ENCODE measurements at places on chromosomes 12 and 14. TPM values are rescaled to one million over a fixed set of nuclear protein-coding genes. Genes with fewer than 3 reads are reported as not detected.

DNA sequence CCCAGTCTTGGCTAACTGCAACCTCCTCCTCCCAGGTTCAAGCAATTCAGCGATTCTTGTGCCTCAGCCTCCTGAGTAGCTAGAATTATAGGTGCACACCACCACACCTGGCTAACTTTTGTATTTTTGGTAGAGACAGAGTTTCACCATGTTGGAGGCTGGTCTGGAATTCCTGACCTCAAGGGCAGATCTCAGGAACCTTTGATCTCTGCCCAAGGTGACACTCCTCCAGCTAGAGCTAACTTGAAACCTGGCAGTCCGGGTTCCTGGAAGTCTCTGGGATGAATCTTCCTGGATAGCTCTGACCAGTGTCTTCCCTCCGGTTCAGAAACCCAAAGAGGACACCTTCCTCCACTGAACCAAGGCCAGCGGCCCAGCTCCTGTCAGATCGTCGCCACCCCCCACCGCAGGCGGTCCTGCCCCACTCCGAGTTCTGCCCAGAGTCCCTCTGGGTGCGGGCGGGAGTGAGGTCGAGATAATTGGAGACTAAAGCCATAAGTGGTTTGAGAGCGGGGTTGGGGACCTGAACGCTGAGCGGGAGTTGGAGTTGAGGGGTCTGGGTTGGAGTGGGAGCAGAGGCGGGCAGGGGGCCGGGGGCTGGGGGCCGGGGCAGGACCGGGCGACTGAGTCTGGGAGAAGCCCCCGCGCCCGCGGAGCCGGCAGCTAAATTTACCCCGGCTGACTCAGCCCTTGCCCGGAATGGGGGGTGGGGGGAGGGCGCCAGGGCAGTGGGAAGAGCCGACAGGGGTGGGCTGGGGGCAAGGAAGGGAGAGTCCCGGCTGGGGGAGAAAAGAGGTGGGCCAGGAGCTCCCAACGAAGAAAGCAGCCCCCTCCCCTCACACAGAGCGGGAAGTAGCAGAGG is 4.7 kb downstream of the DDN start:
- peaks cover 11% of the 10 kb centered on the region for H3K4me1 ChIP-seq
- DNase-seq = no peak
- H3K4me3 ChIP-seq = peak overlapping the region; percentile 64
- no peak overlapping the region for H3K27ac ChIP-seq
- H3K36me3 ChIP-seq = peaks cover 2% of the 10 kb centered on the region
- peaks cover 52% of the 10 kb centered on the region for H3K27me3 ChIP-seq

GRCh38 chr12:131032082-131032750 is 78.5 kb downstream of the ADGRD1 start:
- no peak overlapping the region for H3K27ac ChIP-seq
- no peak overlapping the region for H3K4me3 ChIP-seq
- peaks cover 33% of the 10 kb centered on the region for H3K27me3 ChIP-seq
- no peaks in the 10 kb centered on the region for H3K36me3 ChIP-seq
- no peaks in the 10 kb centered on the region for H3K4me1 ChIP-seq

- no peak overlapping the region for H3K27ac ChIP-seq
- H3K4me3 ChIP-seq = no peak overlapping the region
- H3K27me3 ChIP-seq = peaks cover 92% of the 10 kb centered on the region
- no peaks in the 10 kb centered on the region for H3K36me3 ChIP-seq
- H3K4me1 ChIP-seq = no peaks in the 10 kb centered on the region
- no peak for DNase-seq
These were observed 25.7 kb downstream of the TUNAR start for GRCh38 chr14:95902273-95902826.

DNA sequence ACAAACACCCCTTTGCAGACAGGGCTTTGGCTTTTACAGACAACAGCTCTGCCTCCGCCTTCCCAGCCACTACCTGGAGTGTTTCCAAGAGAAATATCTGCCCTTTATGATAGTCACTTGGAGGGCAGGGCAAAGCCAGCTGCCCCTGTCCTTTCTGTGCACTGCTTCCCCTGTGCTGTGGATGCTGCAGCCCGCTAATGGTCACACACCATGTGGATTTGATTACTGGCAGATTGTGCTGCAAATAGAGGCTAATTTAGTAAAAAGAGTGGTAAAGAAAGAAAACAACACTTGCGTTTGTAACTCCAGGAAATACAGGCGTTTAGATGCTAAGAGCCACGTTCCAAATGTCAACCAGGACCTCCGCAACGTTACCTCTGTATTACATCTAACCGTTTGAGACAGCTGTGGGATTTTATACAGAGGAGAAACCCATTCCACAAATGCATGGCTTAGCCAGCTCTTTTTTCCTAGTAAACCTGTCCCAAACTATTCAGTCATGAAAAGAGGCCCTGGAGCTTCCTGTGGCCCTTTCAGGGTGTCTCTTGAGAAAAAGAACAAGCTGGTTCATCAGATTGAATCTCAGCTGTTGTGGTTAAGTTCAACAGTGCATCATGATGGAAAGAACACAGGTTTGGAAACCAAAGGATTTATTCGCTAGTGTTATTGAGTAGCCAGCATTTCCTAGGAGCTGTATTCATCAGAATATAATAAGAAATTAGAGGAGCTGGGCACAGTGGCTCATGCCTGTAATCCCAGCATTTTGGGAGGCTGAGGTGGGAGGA is 30.1 kb upstream of the PWP1 start:
- no peaks in the 10 kb centered on the region for H3K4me1 ChIP-seq
- DNase-seq = no peak
- H3K27ac ChIP-seq = no peak overlapping the region
- peaks cover 28% of the 10 kb centered on the region for H3K27me3 ChIP-seq
- H3K36me3 ChIP-seq = no peaks in the 10 kb centered on the region

DNA sequence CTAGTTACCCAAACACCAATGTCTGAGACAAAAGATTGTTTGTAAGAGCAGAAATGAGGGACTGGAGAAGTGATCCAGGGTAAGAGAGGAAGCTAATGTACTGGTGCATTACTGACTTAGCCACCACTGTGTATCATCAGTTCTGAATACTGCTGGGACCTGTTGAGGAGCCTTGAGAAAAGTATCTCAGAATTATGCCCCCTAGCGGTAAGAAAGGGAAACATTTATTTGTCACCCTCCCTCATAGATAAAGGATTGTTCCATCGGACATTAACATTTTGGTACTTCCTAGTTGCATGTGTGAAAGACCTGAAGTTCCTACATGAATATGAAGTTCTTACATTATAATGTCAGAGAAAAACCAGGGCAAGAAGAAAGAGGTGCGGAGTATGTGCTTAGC is 612.5 kb downstream of the FSCB start:
- H3K27ac ChIP-seq = no peak overlapping the region
- H3K4me3 ChIP-seq = no peak overlapping the region
- no peaks in the 10 kb centered on the region for H3K36me3 ChIP-seq
- DNase-seq = no peak
- no peaks in the 10 kb centered on the region for H3K27me3 ChIP-seq
- no peaks in the 10 kb centered on the region for H3K4me1 ChIP-seq

DNA sequence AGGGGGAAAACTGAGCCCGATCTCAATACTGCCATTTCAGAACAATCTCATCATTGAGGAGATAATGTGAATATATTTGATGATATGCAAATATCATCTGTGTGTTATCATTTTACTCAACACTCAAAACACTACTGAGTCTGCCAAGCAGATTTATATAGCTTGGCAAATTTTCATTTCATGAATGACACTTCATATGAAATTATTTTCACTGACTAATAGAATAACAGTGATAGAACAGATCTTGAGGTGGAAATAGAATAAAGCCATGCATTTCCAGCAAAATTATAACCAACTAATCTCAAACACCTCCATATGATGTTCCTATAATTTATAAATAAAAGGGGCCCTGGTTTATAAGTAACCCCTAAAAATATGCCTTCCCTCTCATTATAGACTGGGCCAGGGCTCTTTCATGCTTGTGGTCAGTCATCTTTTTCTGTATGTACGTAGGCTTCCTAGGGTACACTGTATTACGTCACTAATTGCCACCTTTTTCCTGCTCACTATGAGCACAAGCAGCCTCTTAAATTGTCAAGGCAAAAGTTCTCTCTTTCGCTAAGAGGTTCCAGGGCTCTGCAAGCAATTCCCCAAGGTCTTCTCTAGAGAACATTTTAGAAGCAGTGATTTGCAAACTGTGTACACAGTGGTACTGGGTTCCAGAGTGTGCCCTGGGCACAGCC is 197.1 kb upstream of the FOXN3 start:
- no peak overlapping the region for H3K4me3 ChIP-seq
- H3K27me3 ChIP-seq = peaks cover 41% of the 10 kb centered on the region
- no peak for DNase-seq
- no peak overlapping the region for H3K27ac ChIP-seq

DNA sequence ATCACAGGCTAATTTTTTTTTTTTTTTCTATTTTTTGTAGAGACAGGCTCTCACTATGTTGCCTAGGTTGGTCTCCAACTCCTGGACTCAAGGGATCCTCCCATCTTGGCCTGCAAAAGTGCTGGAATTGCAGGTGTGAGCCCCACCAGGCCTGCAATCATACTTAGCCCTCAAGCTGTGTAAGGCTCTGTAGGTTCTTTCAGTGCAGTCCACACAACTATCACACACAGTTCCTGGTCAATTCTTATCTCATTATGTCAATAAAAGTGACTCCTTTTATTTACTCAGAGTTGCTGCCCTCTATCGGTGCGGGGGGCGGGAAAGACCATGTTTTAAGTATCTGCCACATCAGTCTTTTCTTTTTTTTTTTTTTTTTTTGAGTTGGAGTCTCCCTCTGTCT is 29.0 kb downstream of the SLC2A3 start:
- no peak overlapping the region for H3K4me3 ChIP-seq
- DNase-seq = peak; percentile 78
- peaks cover 25% of the 10 kb centered on the region for H3K4me1 ChIP-seq
- H3K27ac ChIP-seq = peak overlapping the region; percentile 54
- no peaks in the 10 kb centered on the region for H3K36me3 ChIP-seq
- H3K27me3 ChIP-seq = no peaks in the 10 kb centered on the region

DNA sequence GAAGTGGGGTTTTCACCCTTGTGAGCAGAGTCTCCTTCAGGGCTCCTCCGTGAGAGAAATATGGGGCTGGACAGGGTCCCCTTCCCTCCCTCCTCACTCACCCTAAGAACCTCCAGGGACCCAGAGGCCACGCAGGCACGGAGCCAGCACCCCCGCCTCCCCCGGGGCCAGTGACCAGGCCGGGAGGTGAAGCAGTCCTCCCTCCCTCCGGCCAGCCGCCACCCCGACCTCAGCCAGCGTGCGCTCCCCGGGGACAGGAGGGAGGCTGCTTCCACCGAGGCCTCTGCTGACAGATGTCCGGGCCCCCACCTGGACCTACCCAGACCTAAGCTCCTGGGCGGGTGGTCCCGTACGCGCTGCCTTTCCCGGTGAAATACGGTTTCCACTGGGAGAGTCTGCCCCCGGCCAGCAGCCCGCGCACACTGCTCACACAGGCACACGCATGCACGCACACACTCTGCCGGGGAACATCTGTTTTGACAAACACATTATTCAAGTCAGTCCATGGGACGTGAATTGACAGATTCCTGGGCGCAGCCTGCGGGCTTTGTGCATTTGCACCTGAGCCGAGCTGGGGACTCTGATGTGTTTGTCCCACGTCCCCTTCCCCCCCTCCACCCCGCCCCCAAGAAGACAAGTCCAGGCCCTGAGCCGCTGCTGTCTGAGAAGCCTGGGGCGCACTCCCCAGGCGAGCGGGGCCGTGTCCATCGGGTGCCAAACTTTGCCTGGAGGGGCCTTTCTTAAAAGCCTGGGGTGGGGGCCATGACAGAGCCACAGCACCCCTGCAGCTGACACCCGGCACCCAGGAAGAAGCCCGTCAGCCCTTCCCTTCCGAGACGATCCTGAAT is 725 bp downstream of the RIMBP2 start:
- peaks cover 72% of the 10 kb centered on the region for H3K27me3 ChIP-seq
- no peaks in the 10 kb centered on the region for H3K36me3 ChIP-seq
- DNase-seq = no peak
- no peaks in the 10 kb centered on the region for H3K4me1 ChIP-seq
- H3K27ac ChIP-seq = no peak overlapping the region
- no peak overlapping the region for H3K4me3 ChIP-seq

Gene RAB21
- total RNA-seq = 115 TPM

Gene KITLG
- 29.9 TPM for total RNA-seq

Gene ST8SIA1
- total RNA-seq = not detected

Gene PGF
- total RNA-seq = 1.2 TPM
